ENCODE measurements at places on chromosomes 1 and 21.

GRCh38 chr1:7097938-7098592, 312.8 kb downstream of the CAMTA1 start:
- DNase-seq = no peak

GRCh38 chr21:42096566-42096965, 25.4 kb downstream of the UMODL1 start:
- DNase-seq = no peak

GRCh38 chr1:239547987-239548386, 161.6 kb downstream of the CHRM3 start:
- DNase-seq = no peak

DNA sequence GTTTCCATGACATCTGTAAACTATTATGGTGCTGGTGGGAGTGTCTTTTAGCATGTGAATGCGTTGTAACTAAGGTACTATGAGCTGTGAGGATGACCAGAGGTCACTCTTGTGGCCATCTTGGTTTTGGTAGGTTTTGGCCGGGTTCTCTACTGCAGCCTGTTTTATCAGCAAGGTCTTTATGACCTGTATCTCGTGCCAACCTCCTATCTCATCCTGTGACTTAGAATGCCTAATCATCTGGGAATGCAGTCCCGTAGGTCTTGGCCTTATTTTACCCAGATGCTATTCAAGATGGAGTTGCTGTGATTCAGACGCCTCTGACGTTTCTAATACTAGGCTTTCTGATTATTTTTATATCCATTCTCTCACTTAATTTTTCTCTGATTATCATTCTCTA, 9.4 kb downstream of the NCAM2 start:
- no peak for DNase-seq

DNA sequence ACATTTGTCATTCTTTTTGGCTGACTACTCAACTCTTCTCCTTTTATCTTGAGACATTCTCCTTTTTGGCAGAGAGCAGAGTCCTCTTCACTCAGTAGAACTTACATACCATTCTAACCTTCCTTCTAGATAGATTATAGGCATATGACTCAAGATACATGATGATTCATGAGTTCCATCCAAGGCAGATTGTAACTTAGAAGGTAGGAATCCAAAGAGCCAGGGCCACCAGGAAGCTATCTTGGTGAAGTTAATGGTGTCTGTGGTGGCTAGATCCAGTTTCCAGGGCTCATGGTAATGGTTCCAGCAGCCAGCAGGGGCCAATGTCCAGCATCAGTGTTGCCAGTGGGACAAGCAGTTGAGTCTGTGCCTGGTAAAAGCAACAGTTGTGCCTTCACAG, 76.1 kb upstream of the KIAA0040 start:
- DNase-seq = no peak

- DNase-seq = no peak
These were observed 158.2 kb downstream of the TGFBR3 start for GRCh38 chr1:91727763-91728162.

DNA sequence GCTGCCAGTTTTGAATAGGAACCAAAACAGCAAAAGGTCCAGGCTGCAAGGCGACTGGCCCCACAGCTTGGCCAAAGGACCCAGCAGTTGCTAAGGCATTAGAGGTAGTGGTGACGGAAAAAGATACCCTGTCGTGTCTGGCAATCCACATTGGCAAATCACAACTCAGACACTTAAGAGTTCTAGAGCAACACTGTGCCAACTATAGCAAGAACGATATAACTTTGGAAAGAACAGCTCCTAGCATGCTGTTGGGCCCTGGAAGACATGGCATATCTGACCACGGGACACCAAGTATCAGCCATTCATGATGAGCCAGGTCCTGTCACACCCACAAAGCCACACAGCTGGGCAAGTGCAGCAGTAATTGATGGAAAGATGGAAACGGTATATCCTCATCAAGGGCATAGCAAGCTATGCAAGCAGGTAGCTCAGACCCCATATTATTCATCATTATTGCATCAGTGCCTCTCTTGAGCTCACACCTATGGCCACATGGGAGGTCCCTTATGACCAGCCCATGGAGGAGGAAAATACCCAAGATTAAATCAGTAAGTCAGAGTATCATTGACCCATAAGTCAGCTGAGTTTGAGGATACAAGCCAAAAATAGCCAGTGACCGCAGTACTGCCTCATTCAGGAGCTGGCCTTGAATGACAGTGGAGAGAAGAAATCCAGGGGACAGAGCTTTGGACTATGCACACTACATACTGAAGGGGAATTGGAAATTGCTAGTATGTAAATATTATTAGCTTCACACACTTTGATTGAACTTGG, 221.2 kb downstream of the SETD4 start:
- DNase-seq = no peak

- DNase-seq = no peak
These were observed 8.6 kb downstream of the RIIAD1 start for GRCh38 chr1:151729966-151730291.

GRCh38 chr1:156602557-156602993, 1.3 kb upstream of the GPATCH4 start:
- DNase-seq = no peak

GRCh38 chr21:29170944-29171343, 40.5 kb downstream of the MAP3K7CL start:
- no peak for DNase-seq

DNA sequence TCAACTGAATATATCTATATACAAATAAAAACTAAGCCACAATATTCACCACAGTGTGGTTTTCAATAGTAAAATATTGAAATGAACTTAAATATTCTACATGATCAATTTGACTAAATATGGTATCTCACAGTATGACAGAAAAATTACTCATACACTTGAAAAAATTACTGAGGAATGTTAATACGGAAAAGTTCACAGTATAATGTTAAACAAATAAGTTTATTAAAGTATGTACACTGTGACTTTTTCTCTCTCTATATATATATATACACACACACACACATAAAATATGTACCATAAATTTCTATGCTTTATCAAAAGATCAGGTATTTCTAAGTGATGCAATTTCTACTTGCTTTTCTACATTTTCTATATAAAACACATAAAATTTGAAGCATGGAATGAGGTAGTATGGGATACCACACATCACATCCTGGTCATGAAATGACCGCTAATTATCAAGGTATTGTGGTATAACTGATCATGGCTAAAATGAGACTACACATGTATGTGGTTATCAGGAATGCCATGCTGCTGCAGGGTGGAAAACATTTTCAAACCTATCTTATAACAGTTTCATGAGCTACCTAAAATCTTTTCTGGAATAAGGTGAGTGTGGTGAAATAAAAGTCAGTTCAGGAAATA, 102.3 kb downstream of the CDC42BPA start:
- no peak for DNase-seq

DNA sequence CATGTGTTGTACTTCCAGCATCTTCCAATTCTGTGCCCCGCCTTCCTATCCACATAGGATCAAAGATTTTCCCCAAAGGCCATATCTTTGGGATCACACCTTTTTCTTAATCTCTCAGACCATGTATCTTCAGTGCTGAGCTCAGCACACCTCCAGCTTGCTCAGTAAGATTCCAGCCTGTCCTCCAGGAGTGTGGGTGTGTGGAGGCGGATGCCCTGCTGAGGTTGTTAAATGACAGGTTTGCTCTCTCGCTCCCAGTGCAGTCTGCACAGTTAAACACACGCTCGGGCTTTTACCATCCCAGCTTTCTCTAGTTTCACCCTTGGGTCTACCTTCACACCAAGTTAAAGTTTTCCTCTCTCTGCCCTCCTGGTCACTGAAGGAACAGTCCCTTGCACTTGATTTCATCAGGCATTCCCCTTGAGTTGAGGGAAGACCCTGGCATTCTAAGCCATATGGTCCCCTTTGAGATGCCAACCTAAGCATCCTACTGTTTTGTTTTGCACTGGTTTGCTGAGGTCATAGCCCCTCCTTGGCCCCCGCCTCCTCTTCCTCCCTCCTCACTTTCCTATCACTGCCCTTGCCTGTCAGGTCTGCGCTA, 13.7 kb downstream of the MYOG start:
- no peak for DNase-seq

DNA sequence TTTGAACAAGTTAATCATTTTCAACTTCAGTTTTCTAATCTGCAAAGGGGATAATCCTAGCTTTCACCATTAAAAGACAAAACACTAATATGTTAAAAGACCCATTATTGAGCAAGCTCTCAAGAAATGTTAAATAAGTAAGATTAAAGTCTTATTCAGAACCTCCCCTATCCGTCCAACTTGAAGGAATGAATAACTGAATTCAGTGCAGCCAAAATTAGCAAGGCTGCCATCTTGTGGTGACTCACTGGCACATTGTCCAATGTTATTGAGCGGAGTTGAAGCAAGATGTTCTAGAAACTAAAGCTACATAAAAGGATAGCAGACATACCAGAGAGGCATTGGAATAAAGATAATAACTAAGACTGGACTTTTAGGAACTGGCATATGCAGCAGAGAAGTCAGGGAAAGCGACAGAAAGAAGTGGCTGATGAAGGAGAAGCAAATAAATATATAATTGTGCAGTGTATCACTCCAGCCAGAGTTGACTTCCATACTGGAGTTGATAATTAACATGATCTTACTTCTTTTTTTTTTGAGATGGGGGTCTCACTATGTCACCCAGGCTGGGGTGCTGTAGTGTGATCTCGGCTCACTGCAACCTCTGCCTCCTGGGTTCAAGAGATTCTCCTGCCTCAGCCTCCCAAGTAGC, 8.2 kb upstream of the CAP1 start:
- DNase-seq = no peak

DNA sequence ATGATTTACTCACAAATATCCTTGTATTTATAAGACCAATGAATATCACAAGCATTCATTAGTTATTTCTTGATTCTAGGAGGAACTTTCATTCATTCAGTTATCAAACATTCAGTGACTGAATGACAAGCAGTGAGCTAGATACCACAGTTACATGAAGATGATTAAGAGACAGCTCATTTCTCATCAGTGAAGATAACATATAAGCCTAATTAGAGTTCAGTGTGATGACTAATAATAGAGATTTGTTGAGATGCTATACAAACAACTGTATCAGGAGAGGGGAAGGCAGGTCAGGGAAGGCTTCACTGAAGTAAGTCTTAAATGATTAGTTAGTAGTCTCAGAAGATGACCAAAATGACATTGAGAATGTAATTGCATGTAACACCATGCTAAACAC, 14.6 kb upstream of the C1orf105 start:
- DNase-seq = no peak

DNA sequence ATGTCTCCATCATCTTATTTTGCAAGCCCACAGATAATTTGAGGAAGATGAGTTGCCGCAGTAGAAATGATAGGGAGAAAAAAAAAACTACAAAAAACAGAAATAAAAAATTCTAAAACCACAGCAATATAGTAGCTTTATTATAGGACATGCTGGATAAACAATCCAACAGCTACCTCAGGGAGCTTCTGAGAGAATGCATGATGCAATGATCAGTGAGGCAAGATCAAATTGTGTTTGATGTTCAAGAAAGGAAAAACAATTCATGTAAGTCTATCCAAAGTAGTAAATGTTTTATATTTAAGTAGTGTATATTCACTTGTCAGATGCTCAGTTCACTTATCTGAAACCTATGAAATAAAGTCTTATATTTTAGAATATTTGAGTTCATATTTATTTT, 6.7 kb downstream of the CR1L start:
- no peak for DNase-seq

DNA sequence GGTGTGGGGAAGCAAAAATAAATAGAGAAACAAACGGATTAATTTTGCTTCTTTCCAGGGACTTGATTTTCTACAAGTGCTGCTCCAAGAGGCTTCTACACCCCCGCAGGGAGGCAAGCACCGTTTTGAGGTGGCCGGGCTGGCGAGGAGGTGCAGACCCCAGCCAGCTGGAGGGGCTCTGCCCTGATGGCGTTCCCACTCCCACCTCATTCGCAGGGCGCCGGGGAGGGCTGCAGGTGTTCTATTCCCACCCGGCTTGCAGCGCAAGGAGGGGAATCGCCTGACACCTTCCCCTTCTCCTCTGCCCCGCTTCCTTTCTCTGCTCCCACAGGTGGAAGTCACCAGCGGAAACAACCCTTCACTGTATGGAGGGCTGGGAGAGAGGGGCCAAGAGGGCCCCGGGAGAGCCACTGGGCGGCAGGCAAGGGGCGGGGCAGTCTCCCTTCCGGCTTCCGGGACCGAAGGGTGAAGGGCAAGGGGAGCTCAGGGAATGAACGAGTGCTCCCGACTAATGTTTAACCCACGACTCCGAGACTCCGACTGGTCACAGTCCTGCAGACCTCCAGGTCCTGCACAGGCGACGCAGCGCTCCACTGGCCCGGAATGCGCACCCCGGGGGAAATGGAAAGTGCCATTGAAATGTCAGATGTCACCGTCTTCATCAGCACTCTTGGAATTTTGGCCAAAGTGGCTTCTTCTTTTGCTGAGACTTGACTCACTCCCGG, 29.1 kb downstream of the TEX35 start:
- peak; percentile 42 for DNase-seq

GRCh38 chr1:63935143-63935542, 161.3 kb downstream of the ROR1 start:
- no peak for DNase-seq

GRCh38 chr1:73516451-73516850, 681.5 kb downstream of the LRRIQ3 start:
- DNase-seq = no peak

DNA sequence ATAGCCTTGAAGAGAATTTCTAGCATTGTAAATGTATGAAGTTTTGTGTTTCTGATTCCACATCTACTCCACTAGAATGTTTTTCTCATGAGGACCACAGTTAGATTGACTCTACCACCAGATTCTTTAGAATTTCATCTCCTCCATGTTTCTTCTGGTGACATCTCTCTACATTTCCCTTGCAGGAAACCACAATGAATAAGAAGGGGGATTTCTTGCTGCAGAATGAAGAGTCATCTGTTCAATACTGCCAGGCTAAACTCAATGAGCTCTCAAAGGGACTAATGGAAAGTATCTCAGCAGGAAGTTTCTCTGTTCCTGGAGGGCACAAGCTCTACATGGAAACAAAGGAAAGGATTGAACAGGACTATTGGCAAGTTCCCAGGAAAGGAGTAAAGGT, 18.6 kb downstream of the GBP6 start:
- peak; percentile 23 for DNase-seq

DNA sequence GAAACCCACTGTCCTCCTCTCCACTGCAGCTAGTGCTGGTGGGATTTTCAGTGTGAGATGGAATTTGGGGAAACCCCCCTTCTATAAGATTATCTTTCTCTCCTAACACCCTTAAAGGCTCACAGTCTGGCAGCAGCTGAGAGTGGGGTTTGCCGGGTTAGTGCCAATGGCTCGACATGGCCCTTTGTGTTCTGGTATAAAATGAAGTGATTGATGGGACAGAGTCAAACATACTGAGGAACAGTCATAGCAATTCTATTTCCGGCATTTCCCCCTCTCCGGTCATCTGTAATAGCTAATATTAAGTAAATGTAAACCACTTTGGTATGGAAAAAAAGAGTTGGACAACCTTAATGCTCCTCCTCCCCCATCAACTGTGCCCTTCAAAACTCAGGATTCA, 37.6 kb downstream of the TFF3 start:
- no peak for DNase-seq

- no peak for DNase-seq
These were observed 23.9 kb downstream of the RNF2 start for GRCh38 chr1:185069202-185069772.

Measured in COLO829 (cell line).